ENCODE measurements at places on chromosomes 1 and 21. TPM values are rescaled to one million over a fixed set of nuclear protein-coding genes. Genes with fewer than 3 reads are reported as not detected.
A peak's percentile ranks its signal among the peaks of the same experiment; 100 is the strongest.

The TRIM58 gene
- total RNA-seq = 0.55 TPM

The PCSK9 gene
- not detected for total RNA-seq

The SH2D2A gene
- total RNA-seq = 1.5 TPM

The UBE2Q1 gene
- 17.2 TPM for total RNA-seq

DNA sequence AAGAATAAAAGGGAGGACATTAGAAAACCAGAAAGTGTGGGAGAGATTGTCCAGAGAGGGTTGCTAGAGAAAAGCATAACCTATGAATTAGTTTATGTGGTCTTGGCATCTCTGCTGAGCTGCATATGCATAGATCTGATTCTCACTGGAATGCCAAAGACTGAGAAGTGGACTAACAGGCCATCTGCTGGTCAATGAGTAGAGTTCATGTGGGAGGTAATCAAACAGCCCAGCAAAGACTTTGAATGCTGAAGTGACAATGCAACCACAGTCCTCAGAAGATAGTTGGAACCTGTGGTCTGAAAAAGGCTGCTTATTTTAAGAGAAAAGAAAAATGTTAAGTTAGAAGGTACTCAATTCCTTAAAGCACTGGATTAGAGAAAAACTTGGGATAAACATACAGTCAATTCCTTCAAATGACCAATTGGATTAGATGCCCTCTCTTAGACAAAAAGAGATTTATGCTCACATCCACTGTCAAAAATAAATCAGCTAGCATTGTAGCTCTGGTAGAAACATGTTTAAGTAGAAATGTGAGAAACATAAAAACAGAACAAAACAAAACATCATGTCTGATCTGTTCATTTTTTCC, 382.8 kb downstream of the AMY1C start:
- DNase-seq = no peak
- no peak overlapping the region for H3K27ac ChIP-seq
- H3K4me1 ChIP-seq = no peaks in the 10 kb centered on the region
- H3K4me3 ChIP-seq = no peak overlapping the region
- no peaks in the 10 kb centered on the region for H3K27me3 ChIP-seq

DNA sequence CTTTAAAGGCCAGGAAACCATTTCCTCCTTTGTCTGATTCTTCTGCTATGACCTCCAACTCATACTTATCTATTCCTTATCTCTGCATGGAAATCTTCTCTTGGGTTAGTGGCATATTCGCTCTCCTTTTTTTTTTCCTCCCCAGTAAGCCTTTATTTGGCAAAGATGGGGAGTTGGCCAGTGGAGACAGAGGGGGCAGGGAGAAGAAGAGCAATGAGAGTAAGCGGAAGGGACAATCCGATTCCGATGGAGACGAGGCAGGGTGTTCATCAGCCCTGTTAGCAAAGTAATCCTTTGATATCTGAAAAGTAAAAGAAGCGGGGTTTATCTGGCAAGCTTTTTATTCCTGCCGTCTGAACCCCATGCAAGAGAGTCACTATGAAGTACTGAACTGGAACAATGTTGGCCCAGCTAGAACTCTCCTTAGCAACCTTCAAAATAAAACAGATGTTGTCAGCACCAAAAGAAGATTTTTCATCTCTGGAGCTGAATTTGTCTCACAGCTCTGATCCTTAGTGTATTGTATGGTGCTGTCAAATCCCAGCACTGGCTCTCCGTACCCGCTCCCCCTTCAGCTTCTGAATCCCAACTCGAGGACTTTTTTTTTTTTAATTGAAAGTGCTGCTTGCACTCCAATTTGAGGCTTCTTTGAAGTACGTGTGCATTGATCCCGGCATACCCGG, 40.9 kb downstream of the PTGFRN start:
- H3K4me1 ChIP-seq = peaks cover 87% of the 10 kb centered on the region
- H3K27ac ChIP-seq = peak overlapping the region; percentile 89
- DNase-seq = no peak

DNA sequence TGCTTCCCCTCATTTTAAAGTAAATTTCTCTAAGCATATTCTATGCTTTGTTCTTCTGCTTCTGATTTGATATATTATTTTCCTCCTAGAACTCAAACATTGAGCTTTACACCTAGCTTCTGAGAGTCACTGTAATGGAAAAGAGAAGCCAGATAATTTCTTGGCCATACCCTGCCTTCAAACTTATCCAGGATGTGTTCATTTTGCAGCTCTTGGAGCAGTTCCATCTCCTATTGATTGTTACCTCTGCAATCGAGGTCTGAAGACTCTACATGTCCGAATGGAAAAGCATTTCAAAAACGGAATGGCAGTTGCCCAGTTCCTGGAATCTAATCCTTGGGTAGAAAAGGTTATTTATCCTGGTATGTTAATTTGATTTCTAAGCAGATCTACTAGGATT, 20.8 kb downstream of the CTH start:
- no peak overlapping the region for H3K4me3 ChIP-seq
- no peaks in the 10 kb centered on the region for H3K4me1 ChIP-seq
- no peaks in the 10 kb centered on the region for H3K27me3 ChIP-seq
- H3K36me3 ChIP-seq = peaks cover 51% of the 10 kb centered on the region

DNA sequence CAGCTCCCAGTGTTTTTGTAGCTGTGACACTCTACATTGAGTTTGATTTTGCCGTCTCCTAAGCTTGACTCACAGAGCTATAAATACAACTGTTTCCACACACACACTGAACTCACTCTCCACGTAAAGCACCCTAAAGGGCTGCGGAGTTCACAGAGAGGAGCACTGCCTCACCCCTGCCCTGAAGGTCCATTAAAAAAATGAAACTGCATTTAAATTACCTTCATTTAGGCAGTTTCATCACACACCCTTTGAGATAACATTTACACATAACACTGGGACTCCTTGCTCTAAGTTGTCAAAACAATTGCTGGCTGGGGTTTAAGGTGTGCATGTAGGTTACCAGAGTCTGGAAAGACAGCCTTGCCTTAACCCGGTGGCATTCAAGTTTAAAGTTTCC, 137.1 kb upstream of the MAGI3 start:
- H3K36me3 ChIP-seq = no peaks in the 10 kb centered on the region
- H3K4me3 ChIP-seq = no peak overlapping the region
- DNase-seq = no peak
- no peaks in the 10 kb centered on the region for H3K27me3 ChIP-seq
- H3K27ac ChIP-seq = no peak overlapping the region
- H3K4me1 ChIP-seq = no peaks in the 10 kb centered on the region
